ENCODE measurements at places on chromosomes 12 and 14. TPM values are rescaled to one million over a fixed set of nuclear protein-coding genes. Genes with fewer than 3 reads are reported as not detected.

The KMT2D gene
- 38.5 TPM for total RNA-seq

The CD9 gene
- 55.5 TPM for total RNA-seq

The MYH6 gene
- 1,823 TPM for total RNA-seq

The C12orf42 gene
- total RNA-seq: not detected

The CLEC4D gene
- not detected for total RNA-seq

The PZP gene
- 0.36 TPM for total RNA-seq

The GPR132 gene
- 1.0 TPM for total RNA-seq

The TBX5 gene
- 75.1 TPM for total RNA-seq

The LMNTD1 gene
- not detected for total RNA-seq

The PRKCH gene
- 18.4 TPM for total RNA-seq

The C12orf60 gene
- 1.9 TPM for total RNA-seq

The RGS6 gene
- total RNA-seq: 23.0 TPM

The HOXC9 gene
- not detected for total RNA-seq

The MAP3K12 gene
- 4.8 TPM for total RNA-seq

The GYS2 gene
- total RNA-seq: not detected

The MYO1A gene
- total RNA-seq: not detected

The CCDC175 gene
- total RNA-seq: not detected

The B4GALNT1 gene
- 4.7 TPM for total RNA-seq

The SIX4 gene
- total RNA-seq: 1.5 TPM

The PELI2 gene
- 2.0 TPM for total RNA-seq

The RBM23 gene
- 42.1 TPM for total RNA-seq

The CCDC198 gene
- not detected for total RNA-seq
